ENCODE measurements at places on chromosomes 2 and 18. TPM values are rescaled to one million over a fixed set of nuclear protein-coding genes. Genes with fewer than 3 reads are reported as not detected.

The ANTXR1 gene
- polyA plus RNA-seq: not detected

The CPO gene
- not detected for polyA plus RNA-seq

DNA sequence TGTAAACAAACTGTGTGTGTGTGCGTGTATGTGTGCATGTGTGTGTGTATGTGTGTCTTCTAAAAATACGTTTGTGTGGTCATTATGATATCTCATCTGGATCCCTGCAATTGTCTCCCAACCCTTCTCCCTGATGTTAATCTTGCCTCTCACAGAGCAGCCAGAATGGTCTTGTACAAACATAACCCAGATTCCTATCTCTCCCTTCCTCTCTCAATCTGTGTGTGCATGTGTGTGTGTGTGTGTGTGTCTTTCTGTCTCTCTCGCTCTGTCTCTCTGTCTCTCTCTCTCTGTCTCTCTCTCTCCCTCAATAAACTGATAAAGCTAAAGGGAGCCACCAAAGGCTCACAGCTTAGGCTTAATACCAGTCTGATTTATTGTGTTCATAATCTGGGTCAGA, 210.8 kb downstream of the PAX3 start:
- no peak for DNase-seq

DNA sequence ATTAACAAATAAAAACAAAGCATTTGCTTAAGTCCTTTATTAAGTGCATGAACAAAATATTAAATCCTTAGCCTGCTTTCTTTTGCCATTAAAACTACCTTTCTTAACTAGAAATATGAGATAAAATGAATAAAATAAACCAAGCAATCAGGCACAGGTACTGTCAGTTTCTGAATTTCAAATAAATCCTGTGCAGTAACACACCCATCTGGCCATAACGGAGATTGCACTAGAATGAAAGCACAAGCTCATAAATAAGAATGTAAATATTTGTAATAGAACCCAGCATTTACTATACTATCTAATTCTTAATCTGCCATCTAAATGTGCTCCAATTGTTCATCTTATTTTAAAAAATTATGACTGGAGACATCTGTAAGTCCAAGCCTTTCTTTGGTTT, 31.9 kb downstream of the PRKRA start:
- DNase-seq: no peak

DNA sequence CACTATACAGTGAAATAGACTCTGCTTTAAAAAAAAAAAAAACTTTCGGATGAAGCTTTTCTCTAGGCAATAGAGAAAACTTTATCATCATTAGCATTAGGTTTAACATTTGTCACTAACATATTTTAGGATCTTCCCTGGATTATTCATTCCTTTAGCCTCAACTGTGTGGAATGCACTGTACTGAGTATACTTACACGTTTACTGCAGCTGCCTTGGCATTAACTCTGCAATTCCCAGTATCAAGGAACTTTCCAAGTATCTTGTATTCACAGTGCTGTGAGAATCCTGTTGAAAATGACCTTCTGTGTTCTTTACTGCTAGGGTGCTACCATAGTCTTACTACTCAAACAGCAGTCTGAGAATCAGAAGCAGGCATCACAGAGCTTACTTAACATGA, 328.2 kb upstream of the COL3A1 start:
- no peak for DNase-seq

GRCh38 chr2:198100346-198100745, 296.0 kb downstream of the PLCL1 start:
- no peak for DNase-seq
